Hematopoietic multipotent progenitor cell treated with erythropoietin and hydrocortisone succinate and interleukin-3 and kit ligand, for 17 days (in vitro differentiated cells): ENCODE measurements at places on chromosomes 12 and 14.
A peak's percentile ranks its signal among the peaks of the same experiment; 100 is the strongest.

DNA sequence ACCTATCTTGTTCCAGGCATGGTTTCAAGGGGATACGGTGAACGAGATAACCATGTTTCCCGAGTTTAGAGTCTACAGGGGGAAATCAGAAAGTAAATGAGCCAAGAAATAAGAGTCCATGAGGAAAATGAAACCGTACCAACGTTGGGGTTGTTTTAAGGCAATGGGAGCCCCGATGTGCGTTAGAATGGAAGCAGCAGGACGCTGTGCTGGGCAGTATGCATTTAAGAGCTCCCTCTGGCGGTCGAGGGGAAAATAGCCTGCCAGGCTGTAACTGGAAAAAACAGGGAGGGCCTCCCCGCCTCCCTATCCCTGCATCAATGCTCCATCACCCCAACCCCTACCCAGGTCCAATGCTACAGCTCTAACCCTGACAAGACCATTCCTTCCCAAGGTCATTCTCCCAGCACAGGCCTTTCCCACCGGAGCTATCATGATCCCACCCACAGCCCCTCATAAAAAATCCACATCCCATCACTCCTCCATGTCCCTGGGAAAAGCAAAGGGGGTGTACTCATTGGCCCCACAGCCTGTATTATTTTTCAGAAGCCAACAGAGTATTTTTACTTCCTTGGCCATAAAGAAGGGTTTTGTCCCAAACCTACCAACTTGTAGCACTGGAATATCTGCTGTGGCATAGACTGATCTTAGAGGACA lies 226.3 kb upstream of the NOS1 start:
- DNase-seq: peak; percentile 23

- DNase-seq: no peak
Measured at GRCh38 chr12:12087693-12088034, 16.9 kb downstream of the BCL2L14 start.

DNA sequence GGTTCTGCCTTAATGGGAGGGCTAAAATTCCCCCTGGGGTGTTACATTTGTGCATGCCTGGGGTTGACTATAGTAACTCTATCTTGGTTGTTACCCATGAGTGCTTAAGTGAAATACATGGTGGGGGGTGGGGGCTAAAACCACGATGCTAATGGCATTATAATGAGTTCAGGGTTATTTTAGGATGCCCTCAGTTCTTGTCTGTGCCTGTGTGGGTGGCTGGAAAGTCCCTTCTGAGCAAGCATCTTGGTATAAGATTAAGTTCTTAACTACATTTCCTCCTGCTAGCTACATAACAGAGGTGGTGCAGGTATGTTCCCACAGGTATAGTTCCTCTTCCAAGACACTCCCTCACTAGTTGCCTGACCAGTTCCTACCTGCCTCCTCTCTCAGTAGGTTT lies 822.3 kb downstream of the LRFN5 start:
- no peak for DNase-seq

GRCh38 chr12:66753810-66754209 lies 74.9 kb upstream of the GRIP1 start:
- no peak for DNase-seq

DNA sequence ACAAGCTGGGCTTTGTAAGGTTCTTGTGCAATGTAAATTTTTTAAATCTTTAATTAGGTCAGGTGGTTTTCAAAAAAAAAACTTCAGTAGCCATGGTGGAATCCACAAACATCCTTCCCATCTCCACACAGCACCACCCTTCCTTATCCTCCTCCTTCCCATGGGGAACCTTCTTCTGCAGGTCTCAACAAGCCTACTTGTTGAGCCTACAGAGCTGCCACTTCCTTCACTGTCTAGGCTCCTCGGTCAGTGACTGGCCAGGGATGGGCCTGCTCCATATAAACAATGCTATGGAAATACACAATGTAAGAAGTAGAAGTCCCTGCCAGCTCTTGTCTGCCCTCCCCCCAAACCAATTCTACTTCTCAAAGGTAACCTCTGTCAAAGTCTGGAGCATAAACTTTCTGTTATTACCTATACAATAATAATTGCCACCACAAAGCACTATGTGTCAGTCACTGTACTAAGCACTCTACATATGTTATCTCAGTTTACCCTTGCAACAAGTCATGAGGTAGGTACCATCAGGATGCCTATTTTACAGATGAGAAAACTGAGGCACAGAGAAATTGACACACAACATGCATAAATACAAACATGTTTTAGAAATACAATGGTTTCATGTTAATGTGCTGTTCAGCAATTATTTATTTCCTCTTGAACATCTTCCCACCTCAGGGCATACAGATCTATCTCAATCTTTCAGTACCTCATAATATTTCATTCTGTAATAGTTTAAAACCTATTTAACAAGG lies 17.4 kb downstream of the LIMA1 start:
- no peak for DNase-seq

GRCh38 chr14:76580399-76580798 lies 180.9 kb upstream of the VASH1 start:
- DNase-seq: no peak

DNA sequence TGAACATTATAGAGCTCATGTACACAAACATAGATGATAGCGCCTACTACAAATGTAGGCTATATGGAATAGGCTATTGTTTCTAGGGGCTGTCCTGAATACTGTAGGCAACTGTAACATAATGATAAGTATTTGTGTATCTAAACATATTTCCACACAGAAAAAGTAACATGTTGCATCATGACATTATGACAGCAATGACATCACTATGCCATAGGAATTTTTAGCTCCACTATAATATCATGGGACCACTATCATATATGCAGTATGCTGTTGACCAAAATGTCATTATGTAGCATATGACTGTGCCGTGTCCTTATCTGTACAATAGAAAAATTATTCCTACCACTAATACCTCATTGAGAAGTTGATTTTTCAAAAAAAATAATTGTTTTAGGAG lies 96.7 kb upstream of the SSTR1 start:
- no peak for DNase-seq

GRCh38 chr14:67934087-67934486 lies 114.5 kb downstream of the RAD51B start:
- peak; percentile 46 for DNase-seq

- DNase-seq: no peak
Measured at GRCh38 chr12:111138016-111138415, 217.6 kb upstream of the MYL2 start.

DNA sequence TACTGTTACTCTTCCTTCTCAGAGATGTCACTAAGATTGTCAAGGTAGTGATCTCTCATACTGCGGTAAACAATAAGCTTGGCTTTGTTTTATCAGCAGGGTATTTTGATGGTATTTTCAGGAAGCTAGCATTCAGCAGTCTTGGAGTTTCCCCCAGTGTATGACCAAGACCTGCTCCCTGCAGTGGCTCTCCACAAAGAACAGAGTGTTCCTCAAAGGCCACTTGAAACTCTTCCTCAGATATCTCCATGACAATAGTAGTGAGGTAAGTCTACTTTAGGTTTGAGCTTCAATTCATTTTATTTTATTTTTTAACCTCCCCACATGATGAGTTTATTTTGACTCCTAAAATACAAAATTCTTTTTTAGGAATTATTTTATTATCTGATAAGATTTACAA lies 74.0 kb upstream of the G2E3 start:
- DNase-seq: no peak

- no peak for DNase-seq
Measured at GRCh38 chr12:58143498-58143995, 202.2 kb downstream of the ATP23 start.

GRCh38 chr12:24929953-24930352 lies 18.9 kb downstream of the BCAT1 start:
- DNase-seq: no peak

GRCh38 chr12:12032260-12032791 lies 38.4 kb upstream of the BCL2L14 start:
- DNase-seq: no peak

- DNase-seq: no peak
Measured at GRCh38 chr12:48716168-48716492, 377 bp downstream of the CCNT1 start.

DNA sequence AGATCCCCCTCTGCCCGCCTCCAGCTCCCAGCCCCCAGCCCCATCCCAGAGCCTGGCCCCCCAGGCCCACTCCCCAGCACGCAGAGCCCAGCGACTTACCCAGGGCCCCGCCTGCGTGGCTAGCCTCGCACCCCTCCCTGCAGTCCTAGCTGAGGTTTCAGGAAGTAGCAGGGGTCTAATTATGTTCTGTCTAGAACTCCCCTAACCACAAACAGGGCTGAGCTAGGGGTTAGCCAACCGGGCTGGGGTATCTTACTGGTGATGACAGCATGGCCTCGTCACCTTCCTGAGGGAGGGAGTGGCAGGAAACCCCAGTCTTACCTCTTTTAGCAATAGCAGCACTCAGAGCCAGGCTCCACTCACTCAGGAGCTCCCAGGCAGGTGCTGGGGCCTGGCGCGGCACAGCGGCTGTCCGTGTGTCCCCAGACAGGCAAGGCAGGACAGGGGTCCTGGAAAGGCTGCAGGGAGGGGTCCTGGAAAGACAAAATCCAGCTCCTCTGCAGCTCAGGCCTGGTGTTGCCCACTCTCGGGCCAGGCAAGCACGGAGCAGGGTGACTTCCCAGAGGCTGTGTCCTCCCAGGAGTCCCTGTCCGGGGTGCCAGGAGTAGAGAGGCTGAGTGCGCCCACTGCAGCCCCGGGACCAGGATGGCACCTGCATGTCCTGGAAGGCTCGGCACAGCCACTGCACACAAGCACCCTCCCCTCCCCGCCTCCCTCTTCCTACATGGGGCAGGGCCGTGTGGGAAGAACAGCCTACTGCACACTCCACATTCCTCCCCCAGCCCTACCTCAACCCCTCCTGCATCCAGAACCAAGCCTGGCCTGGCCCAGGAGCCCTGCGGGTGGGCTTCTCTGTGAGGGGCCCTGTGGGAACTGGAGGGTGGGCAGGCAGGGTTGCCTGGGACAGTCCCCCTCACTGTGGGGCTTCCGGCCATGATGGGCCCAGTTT lies at the start of gene GPR132:
Gene GPR132 (minus strand): TSS at position 151 of the 949 bp plus-strand sequence. CDS start 10,010 bp downstream, outside the sequence.
- no peak for DNase-seq

DNA sequence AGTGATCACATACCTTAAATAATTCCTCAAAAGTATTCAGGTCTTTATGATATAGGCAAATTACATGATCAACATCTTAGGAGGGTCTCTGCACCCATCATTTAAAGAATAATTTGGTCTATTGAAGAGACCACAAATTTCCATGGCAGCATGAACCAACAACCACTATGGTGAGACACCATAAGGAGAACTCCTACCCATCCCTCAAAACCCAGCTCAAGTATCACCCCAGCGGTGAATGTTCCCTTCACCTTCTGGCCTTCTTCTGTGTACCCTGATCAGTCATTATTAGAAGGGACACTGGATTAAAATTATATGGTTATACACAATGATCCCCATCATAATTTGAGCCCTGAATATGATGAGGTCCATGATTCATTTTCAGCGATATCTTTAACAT lies 81.5 kb downstream of the DICER1 start:
- no peak for DNase-seq
